ENCODE measurements at places on chromosomes 6 and 20. TPM values are rescaled to one million over a fixed set of nuclear protein-coding genes. Genes with fewer than 3 reads are reported as not detected.

The ANKRD60 gene
- not detected for total RNA-seq

The HAO1 gene
- not detected for total RNA-seq

The FAM184A gene
- 2.8 TPM for total RNA-seq

The RIPK1 gene
- 16.8 TPM for total RNA-seq

The XKR7 gene
- total RNA-seq, result 0.02 TPM

Measured in activated CD8-positive, alpha-beta memory T cell treated with anti-CD3 and anti-CD28 coated beads for 36 hours (primary cell).